Activated CD4-positive, alpha-beta memory T cell treated with anti-CD3 and anti-CD28 coated beads for 36 hours (primary cell): ENCODE measurements at places on chromosomes 11 and 22. TPM values are rescaled to one million over a fixed set of nuclear protein-coding genes. Genes with fewer than 3 reads are reported as not detected.

GRCh38 chr22:20599117-20599516, 91.7 kb downstream of the MED15 start:
- DNase-seq: no peak
- no peaks in the 10 kb centered on the region for H3K27me3 ChIP-seq
- H3K4me1 ChIP-seq: no peaks in the 10 kb centered on the region
- no peaks in the 10 kb centered on the region for H3K36me3 ChIP-seq

DNA sequence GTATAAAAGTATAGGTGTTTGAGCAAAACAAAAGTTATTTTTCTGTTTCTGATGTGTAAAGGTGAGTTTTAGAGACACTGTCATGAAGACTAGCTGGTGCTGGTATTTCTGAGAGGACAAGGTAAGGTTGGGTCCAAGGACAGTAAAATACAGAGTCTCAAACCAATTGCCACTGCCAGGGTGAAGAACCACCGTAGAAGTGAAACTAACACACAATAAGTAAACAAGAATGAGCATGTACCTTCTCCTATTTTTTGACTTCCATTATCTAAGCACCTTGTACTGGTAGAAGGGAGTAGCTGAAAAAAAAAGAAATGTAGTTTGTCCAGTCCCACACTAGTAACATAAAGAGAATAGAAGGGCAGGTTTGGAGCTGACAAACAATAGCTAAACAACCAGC, 117.3 kb downstream of the TTC28 start:
- H3K27ac ChIP-seq: no peak overlapping the region
- H3K4me3 ChIP-seq: no peak overlapping the region
- no peaks in the 10 kb centered on the region for H3K4me1 ChIP-seq
- H3K27me3 ChIP-seq: peaks cover 25% of the 10 kb centered on the region
- no peak for DNase-seq

- H3K27me3 ChIP-seq: no peaks in the 10 kb centered on the region
- no peaks in the 10 kb centered on the region for H3K36me3 ChIP-seq
- no peak overlapping the region for H3K27ac ChIP-seq
- no peak overlapping the region for H3K4me3 ChIP-seq
- DNase-seq: no peak
- peaks cover 2% of the 10 kb centered on the region for H3K4me1 ChIP-seq
Observed at GRCh38 chr11:112357488-112357887, 96.8 kb upstream of the PLET1 start.

DNA sequence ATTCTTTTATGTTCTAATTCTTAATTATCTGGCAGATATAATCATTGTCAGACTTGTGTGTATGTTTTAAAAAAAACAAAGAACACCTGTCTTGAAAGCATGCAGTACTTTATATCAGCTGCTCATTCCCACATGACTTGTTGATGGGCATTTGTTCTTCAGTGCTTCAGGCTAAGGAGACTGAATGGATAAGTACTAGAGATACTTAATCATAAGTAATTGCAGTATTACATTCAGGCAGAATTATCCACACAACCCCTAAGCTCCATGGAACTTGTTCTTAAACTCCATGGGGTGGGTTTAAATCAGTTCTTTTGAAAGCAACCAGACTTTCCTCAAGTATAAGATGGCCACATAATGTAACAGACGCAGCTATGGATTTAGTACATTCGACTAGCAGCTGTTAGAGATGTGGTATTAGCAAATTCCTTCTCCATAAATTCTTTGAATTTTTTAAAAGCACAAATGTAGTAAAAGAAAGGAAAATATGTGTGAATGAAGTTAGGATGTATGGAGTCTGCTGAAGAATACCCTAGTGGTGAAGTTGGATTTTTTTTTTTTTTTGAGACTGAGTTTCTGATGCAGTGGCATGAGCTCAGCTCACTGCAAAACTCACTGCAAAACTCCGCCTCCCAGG, 3.0 kb downstream of the JAM3 start:
- H3K4me1 ChIP-seq: peaks cover 16% of the 10 kb centered on the region
- H3K27me3 ChIP-seq: peaks cover 4% of the 10 kb centered on the region
- H3K27ac ChIP-seq: no peak overlapping the region
- no peaks in the 10 kb centered on the region for H3K36me3 ChIP-seq

GRCh38 chr11:131511794-131512193, 141.4 kb downstream of the NTM start:
- no peaks in the 10 kb centered on the region for H3K27me3 ChIP-seq
- no peaks in the 10 kb centered on the region for H3K36me3 ChIP-seq
- no peak for DNase-seq
- H3K27ac ChIP-seq: no peak overlapping the region
- no peak overlapping the region for H3K4me3 ChIP-seq

- no peak overlapping the region for H3K4me3 ChIP-seq
- H3K36me3 ChIP-seq: no peaks in the 10 kb centered on the region
- H3K4me1 ChIP-seq: no peaks in the 10 kb centered on the region
- H3K27ac ChIP-seq: no peak overlapping the region
Observed at GRCh38 chr22:27391092-27391770, 410.3 kb downstream of the MN1 start.

GRCh38 chr11:75350743-75351540, 519 bp downstream of the ARRB1 start:
- peaks cover 42% of the 10 kb centered on the region for H3K4me1 ChIP-seq
- peak overlapping the region; percentile 68 for H3K27ac ChIP-seq

DNA sequence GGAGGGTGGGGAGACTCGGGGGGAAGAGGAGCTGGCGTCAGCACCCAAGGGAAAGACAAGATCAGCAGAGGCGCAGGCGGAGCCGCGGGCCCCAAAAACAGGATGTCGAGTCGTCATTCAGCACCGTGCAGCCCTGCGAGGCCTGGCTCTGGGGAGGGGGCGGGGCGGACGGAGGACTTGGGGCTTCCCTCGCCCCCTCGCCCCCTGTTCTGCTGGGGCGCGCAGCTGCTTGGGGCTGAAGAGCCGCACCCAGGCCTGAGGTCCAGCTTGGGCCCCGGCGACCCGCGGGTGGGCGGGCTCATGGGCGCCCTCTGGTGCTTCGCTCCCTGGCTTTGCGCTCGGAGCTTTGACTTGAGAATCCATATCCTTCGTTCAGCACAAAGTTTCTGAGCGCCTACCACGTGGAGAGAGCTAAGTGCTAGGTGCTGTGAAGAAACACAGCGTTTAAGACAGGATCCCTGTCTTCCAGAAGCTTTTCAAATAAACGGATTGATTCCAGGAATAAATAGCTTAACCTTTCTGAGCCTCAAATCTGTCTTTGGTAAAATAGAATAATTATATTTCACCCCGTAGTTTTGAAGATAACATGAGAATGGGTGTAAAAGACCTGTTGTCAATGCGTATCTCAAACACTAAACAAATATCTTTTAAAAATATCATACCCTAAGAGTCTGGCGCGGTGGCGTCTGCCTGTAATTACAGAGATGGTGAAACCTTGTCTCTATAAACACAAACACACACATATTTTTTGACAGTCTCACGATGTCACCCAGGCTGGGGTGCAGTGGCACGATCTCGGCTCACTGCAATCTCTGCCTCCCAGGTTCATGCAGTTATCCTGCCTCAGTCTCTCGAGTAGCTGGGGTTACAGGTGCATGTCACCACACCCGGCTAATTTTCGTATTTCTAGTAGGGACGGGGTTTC, 929 bp upstream of the RHOG start:
- peak overlapping the region; percentile 93 for H3K27ac ChIP-seq
- H3K27me3 ChIP-seq: no peaks in the 10 kb centered on the region
- H3K36me3 ChIP-seq: peaks cover 27% of the 10 kb centered on the region
- H3K4me1 ChIP-seq: peaks cover 42% of the 10 kb centered on the region
- H3K4me3 ChIP-seq: peak overlapping the region; percentile 76
- DNase-seq: peak; percentile 97

Gene CDC42EP2
- 0.26 TPM for total RNA-seq

Gene DCPS
- total RNA-seq: 43.9 TPM

Gene RIC3
- 5.0 TPM for total RNA-seq

Gene NKAPD1
- total RNA-seq: 17.5 TPM

Gene GRAP2
- 37.7 TPM for total RNA-seq

Gene LINC01488
- total RNA-seq: not detected
